ENCODE measurements at places on chromosomes 4 and X.
A peak's percentile ranks its signal among the peaks of the same experiment; 100 is the strongest.

GRCh38 chr4:3466691-3467600, 3.8 kb downstream of the DOK7 start:
- no peak for DNase-seq

GRCh38 chrX:107599450-107599861, 28.9 kb upstream of the PRPS1 start:
- DNase-seq = no peak

DNA sequence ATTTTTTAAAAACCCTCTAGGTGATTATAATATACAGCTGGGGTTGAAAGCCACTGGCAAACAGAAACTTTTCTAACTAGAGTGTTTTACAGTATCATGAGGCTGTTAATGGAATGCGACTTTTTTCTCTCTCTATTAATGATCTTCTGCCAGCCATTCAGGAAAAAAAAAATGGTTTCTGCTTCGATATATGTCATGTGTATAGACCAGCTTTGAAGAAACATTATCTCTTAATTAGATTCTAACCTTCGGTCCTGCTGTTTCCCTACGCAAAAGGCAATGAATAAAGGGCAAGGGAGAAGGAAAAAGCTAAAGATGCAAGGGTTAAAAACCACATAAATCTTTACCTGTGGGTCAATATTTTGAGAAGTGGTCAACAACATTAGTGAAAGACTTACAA, 1662.1 kb upstream of the TENM3 start:
- no peak for DNase-seq

DNA sequence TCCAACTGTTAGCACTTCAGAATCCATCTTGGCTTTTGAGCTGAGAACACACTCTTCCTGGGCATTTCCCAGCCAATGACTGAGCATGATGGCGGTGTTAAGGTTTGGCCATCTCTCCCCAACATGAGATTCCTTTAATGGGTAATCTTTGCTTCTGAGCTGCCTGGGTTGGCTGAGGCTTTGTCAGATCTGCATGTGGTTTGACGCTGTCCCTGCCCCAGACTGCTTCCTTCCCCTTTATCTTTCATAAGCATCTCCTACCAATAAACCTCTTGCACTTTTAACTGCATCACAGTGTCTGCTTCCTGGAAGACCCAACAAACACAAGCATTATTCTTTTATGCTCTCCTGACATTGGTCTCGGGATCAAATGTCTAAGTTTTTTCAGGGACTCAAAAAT, 31.5 kb upstream of the DIPK2B start:
- DNase-seq = no peak

GRCh38 chrX:68462653-68463052, 29.4 kb upstream of the OPHN1 start:
- DNase-seq = no peak

DNA sequence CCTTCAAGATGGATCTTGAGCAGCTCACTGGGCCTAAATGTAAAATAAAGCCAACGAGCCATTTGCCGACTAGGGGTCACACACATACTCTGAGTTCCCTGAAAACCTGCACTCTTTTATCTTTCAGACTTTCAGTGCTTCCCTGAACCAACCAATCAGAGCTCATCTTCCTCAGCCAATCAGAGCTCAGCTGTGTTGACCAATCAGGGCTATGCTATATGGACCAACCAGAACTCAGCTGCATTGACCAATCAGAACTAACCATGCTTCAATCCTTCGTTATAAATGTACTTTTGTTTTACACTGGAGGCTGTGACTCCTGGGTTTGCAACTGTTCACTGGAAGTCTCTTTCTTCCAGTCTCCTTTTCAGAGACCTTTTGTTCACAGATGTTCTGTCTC, 19.3 kb downstream of the SLC25A53 start:
- DNase-seq = no peak

- no peak for DNase-seq
Observed at GRCh38 chr4:22471999-22472461, 43.8 kb downstream of the ADGRA3 start.

DNA sequence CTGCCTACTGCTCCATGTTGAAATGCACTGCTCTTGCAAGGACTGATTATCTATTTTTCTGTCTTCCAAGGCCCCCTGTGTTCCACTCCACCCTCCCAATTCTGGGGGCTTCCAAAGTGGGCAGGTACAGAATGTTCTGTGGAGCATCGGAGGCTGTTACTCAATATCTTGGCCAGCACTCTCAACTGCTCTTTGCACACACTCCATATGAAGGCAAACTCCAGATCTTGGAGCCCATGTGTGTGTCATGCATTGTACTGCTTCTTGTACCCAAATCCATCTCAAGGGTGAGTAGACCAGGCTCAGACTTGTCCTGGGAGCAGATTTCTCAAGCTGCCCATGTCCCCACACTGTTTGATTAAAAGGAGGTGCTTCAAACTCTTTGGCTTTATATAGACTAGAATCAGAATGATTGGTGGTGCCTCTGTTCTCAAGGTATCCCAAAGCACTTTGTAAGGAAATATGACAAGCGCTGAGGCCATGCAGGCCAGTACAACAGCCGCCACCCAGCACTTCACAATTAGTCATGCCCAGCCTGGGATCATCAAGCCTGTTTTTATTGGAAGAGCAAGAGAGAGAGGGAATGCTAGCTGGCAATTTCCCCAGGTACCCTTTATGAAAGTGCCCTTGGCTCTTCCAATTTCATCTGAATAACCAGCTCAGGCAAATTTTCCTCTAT, 44.3 kb downstream of the AR start:
- no peak for DNase-seq

GRCh38 chr4:86924811-86925210, 10.0 kb upstream of the AFF1 start:
- no peak for DNase-seq

DNA sequence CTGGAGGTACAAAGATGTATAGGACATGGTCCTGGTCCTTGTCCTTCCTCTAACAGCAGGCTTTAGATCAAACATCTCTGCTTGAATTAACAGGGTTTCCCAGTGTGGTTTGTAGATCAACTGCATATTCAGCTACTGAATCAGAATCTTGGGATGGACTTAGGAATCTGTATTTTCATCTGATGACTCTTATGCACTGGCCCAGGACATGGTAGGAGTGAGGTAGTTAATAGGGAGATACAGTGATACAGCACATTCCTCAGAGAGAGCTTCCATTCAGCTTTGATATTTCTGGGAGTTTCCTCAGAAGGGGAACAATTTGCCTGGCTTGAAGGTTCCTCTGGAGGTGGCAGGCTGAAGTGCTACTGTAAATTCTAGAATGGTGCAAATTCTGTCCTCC, 203.1 kb downstream of the LARP7 start:
- DNase-seq = no peak

- no peak for DNase-seq
Observed at GRCh38 chrX:76453737-76454406, 26.4 kb downstream of the MAGEE1 start.

DNA sequence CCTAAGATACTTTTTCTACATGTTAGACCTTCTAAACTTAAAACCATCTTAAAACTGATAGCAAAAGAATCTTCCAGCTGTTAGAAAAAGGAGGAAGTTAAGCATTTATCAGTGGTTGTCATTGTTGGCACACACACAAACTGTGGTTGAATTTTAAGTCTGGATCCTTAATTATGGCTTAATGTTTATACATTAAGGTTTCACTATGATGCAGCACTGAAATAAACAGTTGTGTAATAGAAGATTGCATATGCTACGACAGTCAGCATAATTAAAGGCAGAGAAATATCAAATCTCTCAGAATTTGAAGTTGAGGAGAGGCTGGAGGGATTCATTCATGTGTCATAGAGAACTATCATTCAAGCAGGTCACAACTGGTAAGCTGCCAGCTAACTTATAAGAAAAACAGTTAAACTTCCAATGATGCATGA, 32.3 kb downstream of the ADGRA3 start:
- no peak for DNase-seq

DNA sequence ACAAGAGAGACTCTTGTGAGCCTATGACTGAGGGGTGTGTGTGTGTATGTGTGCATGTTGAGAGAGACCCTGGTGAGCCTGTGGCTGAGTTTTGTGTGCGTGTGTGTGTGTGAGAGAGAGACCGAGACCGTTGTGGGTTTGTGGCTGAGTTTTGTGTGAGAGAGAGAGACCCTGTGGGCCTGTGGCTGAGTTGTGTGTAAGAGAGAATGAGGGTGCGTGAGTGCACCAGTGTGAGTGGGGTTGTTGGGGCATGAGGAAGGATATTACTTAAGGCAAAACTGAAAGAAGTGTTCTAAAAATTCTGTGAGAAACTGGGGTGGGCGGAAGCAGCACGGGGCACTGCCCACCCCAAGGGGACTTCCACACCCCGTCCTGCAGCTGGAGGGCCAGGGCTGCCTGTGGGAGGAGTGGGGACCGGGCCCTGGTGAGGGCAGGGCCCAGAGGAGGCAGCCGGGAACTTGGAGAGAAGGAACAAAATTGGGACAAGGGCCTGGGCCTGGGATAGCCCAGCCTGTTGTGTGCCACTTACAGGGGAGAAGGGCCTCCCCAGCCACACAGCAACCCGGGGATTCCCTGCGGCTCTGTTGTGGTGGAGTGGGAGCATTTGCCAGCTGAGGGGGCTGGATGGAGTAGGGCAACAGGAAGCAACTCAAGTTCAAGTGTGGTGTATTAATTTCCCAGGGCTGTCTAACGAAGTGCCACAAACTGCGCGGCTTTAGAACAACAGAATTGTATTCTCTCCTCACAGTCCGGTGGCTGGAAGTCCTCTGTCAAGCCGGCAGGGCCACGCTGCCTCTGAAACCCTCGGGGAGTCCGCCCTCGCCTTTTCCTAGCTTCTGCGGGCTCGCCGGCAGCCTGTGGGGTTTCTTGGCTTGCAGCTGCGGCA, 22.1 kb downstream of the TMEM131L start:
- no peak for DNase-seq

GRCh38 chr4:164312671-164313070, 441.3 kb upstream of the SMIM31 start:
- DNase-seq = no peak

GRCh38 chrX:86946569-86946968, 571.0 kb upstream of the KLHL4 start:
- peak; percentile 18 for DNase-seq

DNA sequence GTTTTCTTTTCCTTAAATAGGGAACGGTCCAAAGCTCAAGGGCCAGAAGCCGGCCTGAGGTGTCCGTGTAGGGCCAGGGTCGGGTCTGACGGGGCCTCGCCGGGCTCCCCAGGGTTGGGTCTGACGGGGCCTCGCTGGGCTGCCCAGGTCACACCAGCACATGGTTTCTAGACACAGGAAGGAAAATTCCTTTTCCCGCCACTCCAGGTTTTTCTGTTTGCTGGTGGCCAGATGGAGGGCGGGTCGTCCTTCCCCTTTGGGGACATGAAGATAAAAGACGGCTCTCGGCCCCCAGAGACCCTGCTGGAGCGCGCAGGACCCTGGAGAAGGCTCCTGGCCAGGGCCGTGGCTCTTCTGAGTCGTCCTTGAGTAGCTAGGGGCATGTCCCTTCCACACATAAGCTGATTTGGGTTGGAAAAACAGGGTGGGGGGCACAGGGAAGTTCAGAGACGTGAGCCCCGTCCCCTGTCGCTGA, 35.1 kb downstream of the PIGG start:
- DNase-seq = no peak
